Ascending aorta (tissue), 2 donors: ENCODE measurements at places on chromosomes 12 and 14. TPM values are rescaled to one million over a fixed set of nuclear protein-coding genes. Genes with fewer than 3 reads are reported as not detected.

- no peak for DNase-seq
These were observed 52.7 kb upstream of the DCD start for GRCh38 chr12:54700849-54701248.

DNA sequence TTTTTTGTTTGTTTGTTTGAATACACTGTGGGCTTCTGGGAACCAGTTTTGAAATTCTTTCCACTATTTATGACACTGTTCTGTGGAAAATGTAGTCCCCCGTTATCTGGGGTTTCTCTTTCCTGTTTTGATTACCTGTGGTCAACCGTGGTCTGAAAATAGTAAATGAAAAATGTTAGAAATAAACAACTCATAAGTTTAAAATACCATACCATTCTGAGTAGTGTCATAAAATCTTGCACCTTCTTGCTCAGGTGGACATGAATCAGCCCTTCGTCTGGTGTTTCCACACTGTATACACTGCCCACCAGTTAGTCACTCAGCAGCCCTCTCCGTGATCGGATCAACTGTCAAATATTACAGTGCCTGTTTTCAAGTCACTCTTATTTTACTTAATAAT lies 5.1 kb upstream of the PAPOLA start:
- DNase-seq, result no peak

- no peak for DNase-seq
These were observed 30.0 kb downstream of the SH2B3 start for GRCh38 chr12:111435661-111436201.

DNA sequence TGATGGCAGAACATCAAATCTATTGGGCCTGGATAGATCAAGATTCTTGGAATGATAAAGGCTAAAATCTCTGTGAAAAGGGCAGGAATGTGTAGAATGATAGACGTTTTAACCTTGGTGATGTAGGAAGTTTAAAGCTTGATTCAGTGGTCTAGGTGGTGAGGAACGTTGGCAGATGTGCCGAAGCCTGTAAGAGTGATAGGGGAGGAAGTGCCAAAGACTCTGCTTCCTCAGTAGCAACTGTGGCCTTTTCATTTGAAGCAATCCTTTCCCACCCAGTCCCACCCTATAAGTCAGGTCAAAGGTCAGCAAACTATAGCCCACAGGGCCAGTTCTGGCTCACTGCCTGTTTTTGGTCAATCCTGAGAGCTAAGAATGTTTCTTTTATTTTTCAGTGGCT lies 62.2 kb downstream of the MBIP start:
- no peak for DNase-seq

DNA sequence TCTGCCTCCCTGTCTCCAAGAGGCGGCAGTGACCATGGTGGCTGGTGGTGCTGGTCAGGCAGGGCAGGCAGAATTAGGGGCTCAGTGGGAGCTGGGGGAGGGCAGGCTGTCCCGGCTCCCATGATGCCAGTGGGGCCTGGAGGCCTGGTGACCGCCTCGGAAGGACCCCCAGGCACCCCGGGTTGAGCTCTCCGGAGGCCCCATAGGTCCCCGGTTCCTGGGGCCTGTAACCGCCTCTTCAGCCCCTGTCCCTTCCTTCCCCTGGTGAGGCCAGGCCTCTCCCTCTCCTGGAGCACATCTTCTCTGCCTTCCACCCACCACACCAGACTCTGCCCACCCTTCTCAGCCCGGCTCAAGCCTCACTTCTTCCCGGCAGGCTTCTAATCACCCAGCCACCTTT lies 117.7 kb upstream of the GSC start:
- DNase-seq, result no peak

DNA sequence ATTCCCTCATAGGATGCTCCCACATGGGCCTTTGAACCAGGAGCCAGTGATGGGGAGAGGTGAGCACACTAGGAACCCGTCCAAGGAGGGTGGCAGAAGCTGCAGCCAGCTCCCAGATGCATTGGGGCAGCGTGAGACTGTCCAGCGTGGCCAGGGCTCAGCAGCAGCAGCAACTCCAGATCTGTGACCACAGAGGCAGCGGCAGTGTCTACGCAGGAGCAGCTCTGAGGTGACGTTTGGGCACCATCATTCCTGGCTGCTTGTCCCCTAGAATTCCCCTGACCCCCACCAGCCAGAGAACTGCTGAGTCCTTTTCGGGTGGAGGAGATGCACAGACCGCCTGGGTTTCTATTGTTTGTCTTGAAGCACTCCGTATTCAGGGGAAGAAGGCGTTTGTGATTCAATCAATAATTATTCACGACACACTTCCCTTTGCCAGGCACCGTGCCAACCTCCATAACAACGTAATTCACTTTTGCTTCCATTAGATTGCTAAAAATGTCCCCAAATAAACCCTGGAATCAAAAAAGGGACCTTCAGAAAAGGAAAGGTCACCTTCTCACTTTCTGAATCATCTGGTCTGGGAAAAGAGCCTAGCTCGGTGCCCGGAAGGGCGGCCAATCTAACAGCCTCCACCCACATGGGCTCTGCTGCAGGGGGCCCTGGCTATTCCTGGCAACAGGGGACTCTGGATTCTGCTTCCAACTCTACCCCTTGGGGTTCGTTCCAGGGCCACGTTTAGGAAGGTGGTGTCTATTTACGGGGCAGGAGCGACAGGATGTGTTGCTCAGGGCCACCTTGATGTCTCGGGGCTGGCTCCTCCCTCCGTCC lies 11.4 kb upstream of the BDKRB2 start:
- DNase-seq, result no peak

Gene FGD6
- total RNA-seq, result 2.0 TPM

Gene KRT80
- not detected for total RNA-seq

- no peak for DNase-seq
These were observed 73.4 kb upstream of the DDHD1 start for GRCh38 chr14:53226553-53226952.

DNA sequence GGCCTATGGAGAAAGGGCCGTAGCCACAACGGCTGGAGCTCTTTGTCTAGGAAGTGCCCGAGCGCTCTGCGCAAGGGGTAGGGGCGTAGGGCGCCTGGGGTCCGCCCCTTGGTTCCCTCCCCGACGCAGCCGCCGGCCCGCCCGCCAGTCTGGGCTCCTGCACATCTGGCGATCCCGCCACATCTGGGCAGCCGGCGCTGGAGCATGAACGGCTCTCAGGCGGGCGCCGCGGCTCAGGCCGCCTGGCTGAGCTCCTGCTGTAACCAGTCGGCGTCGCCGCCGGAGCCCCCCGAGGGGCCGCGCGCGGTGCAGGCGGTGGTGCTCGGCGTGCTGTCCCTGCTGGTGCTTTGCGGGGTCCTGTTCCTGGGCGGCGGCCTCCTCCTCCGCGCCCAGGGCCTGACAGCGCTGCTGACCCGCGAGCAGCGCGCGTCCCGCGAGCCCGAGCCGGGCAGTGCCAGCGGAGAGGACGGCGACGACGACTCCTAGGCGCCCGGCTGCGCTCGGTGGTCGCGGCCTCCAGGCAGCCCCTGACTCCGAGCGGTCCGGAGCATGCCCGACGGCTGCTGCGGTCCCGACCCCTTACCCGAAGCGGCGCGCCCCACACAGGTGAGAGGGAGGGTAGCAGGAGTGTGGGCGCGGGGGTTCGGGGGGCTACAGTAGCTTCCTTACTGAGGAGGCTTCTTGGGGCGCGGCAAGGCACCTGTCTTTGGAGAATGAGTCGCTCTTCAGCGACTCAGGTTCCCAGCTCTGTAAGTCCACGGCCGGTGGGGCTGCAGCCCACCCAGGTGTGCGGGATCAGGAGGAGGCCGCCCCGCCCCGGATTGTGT lies at the start of gene SMIM41:
TSS of gene SMIM41 (plus strand) at position 129 of the 827 bp plus-strand sequence. CDS start at position 205, 76 bp downstream.
- no peak for DNase-seq

DNA sequence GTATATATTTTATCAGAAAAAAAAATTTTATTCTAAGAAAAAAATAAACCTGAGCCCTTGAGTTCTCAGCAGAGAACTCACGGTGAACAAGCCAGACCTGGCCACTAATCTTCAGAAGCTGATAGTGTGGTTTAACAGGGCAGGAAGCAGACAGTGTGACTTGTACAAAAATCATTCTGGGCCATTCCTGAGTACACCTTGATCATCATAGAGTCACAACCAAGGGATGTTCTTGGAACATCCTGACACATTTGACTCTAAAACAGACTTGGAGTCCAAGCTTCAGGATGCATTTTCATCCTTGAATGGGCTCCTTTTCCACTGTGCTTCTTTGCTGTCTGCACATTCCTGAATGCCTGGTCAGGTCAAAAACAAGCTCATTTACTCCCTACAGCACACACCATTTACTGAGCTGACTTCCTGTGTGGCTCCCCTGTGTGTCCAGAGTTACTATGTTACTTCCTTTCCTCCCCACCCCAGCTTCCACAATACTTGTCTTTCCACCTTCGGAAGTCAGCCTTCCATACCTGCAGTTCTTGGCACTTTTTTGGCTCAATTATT lies 112.0 kb downstream of the ANO6 start:
- DNase-seq, result no peak

Gene SIX6
- total RNA-seq, result not detected

Gene SUPT16H
- total RNA-seq, result 13.5 TPM

GRCh38 chr12:112031472-112031871 lies 18.2 kb downstream of the ERP29 start:
- no peak for DNase-seq

- DNase-seq, result no peak
These were observed 114.4 kb downstream of the SPTSSA start for GRCh38 chr14:34347683-34348082.

DNA sequence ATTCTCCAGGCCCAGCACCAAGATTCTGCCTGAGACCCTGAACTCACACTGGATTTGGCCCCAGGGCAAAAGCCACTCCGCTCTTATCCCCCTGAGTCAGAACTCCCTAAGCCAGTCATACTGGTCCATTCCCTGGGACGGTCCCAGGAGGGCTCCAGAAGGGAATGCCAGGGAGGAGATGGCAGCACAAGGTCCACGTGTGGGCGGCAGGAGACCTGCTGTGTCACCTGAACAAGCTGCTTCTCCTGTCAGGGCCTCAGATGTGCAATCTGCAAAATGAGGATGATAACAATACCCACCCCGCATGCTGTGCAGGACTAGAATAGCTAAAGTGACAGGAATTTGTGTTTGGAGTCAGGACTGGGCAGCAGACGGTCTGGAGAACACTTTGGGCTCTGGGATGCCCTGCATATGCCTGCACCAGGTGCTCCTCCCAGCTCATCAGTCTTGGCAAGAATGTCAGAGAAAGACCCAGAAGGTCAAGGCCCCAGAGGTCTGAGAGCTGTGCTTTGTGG lies 40.3 kb downstream of the CMKLR1 start:
- DNase-seq, result no peak

DNA sequence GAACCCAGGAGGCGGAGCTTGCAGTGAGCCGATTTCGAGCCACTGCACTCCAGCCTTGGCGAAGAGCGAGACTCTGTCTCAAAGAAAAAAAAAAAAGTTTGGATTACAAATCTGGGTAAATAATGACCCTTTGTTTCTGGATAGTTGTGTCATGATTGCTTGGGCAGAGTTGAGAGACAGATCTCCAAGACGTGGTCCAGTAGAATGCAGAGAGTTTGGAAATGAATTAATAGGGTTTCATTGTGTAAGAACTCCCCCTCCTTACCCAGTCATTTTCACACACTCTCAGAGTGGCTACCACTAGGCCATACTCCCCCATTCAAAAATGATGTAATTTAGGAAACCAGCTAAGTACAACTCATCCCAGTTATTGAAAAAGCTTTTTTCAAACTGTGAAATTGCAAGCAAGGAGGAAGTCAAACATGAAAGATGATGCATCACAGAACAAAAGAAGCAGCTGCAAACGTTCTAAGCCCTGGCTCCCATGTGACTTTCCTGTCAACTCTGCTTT lies 1331.9 kb downstream of the AACS start:
- no peak for DNase-seq

Gene HOXC6
- 7.6 TPM for total RNA-seq

Gene SMCO2
- total RNA-seq, result not detected

DNA sequence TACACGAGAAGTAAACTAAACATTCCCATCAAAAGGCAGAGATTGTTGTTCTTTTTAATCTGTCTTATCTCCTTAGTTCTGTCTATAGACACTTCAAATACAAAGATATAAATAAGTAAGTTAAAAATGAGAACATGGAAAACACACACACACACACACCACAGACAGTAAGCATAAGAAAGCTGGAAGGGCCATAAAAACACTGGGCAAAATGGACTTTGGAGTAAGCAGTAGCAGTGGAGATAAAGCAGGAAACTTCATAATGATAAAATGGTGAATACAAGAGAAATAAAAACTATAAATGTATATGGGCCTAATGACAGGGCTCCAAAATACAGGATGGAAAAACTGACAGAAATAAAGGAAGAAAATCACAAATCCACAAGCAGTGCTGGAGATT lies 32.6 kb downstream of the KICS2 start:
- DNase-seq, result no peak

DNA sequence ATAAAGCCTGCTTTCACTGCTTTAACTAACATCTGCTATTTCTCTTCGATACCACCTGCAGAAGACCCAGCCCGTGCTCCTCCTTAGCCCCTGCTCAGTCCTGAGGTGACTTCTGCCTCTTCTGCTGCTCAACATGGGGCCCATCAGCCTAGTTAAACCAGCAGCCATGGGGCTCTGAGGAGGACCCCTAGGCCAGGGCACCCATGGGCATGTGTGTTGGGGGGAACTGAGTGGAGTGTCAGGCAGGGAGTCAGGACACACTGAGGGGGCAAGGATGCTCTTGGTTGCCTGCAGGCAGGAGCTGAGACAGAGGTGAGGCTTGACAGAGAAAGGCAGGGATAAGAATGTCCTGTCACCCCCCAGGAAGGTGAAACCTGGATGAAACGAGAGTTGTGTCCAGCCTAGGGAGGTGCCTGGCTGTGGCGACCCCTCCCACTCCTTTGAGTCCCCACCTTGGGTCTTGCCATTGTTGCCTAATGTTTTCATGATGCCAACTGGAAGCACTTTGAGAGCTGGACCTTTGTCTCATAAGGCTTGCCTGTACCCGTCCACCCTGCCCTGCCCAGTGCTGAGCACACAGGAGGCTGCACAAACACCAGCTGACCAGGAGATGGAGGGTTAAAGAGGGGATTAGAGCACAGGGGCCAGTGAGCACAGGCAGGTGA lies 12.5 kb upstream of the RABGGTA start:
- DNase-seq, result no peak

Gene C12orf54
- not detected for total RNA-seq

DNA sequence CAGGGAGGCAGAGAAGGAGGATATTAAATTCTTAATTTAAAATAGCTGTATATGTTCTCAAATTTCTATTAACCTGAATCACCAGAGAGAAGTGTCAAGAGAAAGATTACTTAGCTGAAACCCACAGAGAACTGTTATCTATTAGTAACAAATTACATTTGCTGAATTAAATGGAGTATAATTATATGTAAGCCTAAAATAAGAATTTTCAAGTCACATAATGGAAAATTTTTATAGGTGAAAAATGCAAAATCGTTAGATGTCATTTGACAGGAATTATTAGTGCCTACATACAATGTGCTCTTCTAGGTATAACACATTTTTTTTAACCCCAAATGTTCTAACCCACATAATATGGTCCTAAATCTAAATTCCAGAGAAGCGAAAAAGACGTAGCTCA lies 4.1 kb upstream of the ATP2B1 start:
- DNase-seq, result no peak

Gene SAMD4A
- 66.0 TPM for total RNA-seq
